Kasumi-1 (cell line): ENCODE measurements at places on chromosomes 2 and 18.
A peak's percentile ranks its signal among the peaks of the same experiment; 100 is the strongest.

DNA sequence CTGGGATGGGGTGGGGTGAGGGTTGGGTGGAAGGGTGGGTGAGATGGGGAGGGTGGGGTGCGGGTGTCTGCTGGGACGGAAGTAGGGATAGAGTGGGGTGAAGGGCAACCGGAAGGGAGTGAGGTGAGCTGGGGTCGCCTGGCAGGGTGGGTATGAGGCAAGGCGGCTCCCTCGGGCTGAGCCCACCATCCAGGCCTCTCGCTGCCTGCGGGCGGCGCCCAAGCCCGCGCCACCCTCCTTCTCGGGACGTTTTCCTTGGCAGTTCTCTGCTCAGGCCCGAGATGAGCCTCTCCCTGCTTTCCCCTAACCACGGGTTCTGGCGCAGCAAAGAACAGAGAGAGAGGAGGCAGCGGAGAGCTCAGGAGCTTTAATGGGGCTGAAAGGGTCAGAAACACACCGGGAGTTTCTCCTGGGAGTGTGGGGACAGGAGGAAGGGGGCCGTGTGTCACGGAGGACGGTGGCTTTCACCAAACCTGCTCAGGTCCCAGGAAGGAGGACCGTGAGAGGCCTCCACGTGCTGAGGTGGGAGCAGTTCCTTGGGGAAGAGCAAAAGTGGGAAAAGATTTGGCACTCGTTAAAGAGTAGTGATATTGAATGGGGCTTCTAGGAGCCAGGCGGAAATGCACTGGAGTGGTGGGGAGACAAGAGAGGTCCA lies 4.1 kb downstream of the FEV start:
- peak; percentile 2 for DNase-seq

DNA sequence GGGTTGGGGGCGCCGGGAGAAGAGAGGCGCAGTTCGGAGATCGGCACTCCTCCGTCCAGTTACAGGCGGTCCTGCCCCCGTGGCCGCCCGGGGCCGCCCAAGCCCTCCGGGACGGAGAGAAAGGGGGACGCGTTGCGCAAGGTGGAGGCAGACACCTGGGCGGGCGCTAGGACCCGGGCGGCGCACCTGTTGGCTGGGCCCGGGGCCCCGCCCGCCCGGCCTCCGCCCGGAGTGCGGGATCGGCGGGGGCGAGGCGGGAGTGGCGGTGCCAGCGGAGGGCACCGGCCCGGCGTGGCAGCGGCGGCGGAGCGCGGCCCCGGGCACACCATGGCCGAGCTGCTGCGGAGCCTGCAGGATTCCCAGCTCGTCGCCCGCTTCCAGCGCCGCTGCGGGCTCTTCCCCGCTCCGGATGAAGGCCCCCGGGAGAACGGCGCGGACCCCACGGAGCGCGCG lies at the start of gene SGPP2:
TSS of gene SGPP2 (plus strand) at position 268 of the 453 bp plus-strand sequence. CDS start at position 328, 60 bp downstream.
- no peak for DNase-seq

DNA sequence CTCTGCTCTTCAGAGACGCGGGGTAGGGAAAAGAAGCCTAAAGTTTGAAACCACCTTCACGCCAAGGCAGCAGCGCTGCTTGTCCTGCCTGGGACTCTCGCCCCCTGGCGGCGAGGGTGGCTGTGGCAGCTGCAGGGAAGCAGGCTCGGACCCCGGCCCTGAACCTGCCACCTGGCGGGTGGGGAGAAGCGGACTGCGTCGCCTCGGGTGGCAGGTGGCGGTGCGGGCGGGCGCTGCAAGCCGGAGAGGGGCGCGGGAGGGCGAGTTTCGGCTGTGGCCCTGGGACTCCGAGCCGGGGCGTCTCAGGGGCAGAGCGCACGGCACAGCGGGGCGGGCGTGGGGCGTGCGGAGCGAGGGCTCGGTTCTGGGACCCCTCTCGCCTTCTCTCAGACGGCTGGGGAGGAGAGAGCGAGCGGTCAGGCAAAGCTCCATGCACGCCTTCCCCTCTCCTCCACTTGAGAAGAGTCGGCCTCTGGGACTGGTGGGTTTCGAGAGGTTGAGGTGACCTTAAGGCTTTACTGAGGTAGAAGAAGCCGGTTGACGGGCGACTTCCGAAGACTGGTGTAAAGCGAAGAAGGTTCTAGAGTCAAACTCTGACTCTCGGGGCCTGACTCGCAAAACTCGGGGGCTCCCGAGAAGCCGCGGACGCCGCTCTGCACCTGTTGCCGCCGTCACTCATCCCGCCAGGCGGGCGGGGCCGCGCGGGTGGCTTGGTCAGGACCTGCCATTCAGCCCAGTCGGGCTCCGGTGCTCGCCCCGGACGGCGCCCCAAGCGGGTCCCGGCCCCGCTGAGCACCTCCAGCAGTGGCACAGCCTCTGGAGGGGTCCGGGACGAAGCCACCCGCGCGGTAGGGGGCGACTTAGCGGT lies 1.1 kb upstream of the BOLL start:
- peak; percentile 26 for DNase-seq

GRCh38 chr2:151637271-151637781 lies 97.0 kb downstream of the NEB start:
- peak; percentile 99 for DNase-seq

DNA sequence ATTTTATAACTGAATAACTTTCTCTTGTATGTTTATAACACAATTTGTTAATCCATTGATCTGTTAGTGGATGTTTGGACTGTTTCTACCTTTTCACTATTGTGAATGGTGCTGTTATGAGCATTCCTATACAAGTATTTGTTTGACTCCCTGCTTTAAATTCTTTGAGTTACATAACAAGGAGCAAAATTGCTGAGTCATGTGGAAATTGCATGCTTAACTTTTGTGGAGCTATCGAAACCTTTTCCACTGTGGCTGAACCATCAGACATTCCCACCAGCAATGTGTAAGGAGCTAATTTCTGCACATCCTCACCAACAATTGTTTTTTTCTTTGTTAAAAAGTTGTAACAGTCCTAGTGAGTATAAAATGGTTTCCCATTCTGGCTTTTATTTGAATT lies 415.5 kb downstream of the CBLN2 start:
- no peak for DNase-seq
